Immature natural killer cell (primary cell): ENCODE measurements at places on chromosomes 2 and 18. TPM values are rescaled to one million over a fixed set of nuclear protein-coding genes. Genes with fewer than 3 reads are reported as not detected.

DNA sequence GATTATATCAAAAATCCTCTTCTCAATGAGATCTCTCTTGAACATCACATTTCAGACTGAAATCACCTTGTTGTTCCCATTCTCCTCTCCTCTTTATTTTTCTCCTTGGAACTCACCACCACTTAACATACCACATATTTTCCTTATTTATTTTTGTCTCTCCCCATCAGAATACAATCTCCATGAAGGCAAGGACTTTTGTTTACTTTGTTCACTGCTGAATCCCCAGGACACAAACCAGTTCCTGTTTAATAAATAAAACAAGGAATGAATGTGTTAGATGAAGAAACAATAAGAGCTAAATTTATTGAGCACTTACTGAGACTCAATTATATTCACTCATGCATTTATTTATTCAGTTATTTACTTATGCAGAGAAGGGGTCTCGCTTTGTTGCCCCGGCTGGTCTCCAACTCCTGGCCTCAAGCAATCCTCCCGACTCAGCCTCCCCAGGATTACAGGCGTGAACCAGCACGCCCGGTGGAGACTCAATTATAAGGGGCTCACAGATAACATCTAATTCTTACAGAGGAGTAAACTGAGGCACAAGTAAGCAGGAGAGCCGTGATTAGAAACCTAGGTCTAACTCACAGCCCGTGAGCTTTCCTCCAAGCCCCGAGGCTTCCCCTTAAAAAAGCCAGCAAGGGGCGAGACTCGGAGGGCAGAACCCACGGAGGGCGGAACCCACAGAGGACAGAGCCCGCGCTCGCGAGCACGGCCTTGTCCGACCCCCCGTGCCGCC, 616 bp upstream of the TAF1B start:
- peaks cover 7% of the 10 kb centered on the region for H3K27me3 ChIP-seq
- H3K27ac ChIP-seq = peak overlapping the region; percentile 90
- H3K4me1 ChIP-seq = peaks cover 28% of the 10 kb centered on the region
- DNase-seq = no peak
- H3K36me3 ChIP-seq = peaks cover 3% of the 10 kb centered on the region

GRCh38 chr2:45982096-45982495, 315.1 kb upstream of the EPAS1 start:
- peaks cover 2% of the 10 kb centered on the region for H3K27me3 ChIP-seq
- peaks cover 12% of the 10 kb centered on the region for H3K4me1 ChIP-seq
- H3K27ac ChIP-seq = no peak overlapping the region
- no peak for DNase-seq
- H3K4me3 ChIP-seq = no peak overlapping the region
- peaks cover 29% of the 10 kb centered on the region for H3K36me3 ChIP-seq

- peaks cover 8% of the 10 kb centered on the region for H3K27me3 ChIP-seq
- H3K4me1 ChIP-seq = peaks cover 9% of the 10 kb centered on the region
- no peak overlapping the region for H3K27ac ChIP-seq
- no peak for DNase-seq
- peak overlapping the region; percentile 7 for H3K4me3 ChIP-seq
- H3K36me3 ChIP-seq = no peaks in the 10 kb centered on the region
Measured at GRCh38 chr2:95346738-95347671, 49.9 kb downstream of the KCNIP3 start.

SRBD1 gene
- 10.2 TPM for polyA plus RNA-seq

DYNAP gene
- polyA plus RNA-seq = not detected

GAREM1 gene
- polyA plus RNA-seq = not detected

VAMP5 gene
- polyA plus RNA-seq = 201 TPM

UCN gene
- polyA plus RNA-seq = not detected
